ENCODE measurements at places on chromosomes 3 and 15.
A peak's percentile ranks its signal among the peaks of the same experiment; 100 is the strongest.

- no peak for DNase-seq
Measured at GRCh38 chr3:110677506-110677905, 394.1 kb upstream of the NECTIN3 start.

- DNase-seq = no peak
Measured at GRCh38 chr3:45861043-45861719, 19.3 kb upstream of the LZTFL1 start.

DNA sequence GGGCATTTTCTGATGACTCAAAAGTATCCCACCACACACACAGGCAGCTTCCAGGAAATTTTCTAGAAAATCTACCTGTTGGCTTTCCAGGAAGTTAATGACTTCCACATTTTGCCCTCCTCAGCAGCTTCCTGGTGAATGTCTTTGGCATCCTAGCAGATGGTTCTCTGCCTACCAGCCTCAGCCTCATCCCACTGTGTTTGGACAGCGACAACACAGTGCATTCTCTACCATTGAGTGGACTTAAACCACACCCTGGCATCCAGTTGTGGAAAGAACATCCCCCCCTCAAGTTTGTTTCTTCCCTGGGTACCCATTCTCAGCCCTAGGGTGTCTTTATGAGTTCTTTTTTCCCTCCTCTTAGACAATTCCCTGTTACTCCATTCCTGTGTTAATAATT lies 50.8 kb upstream of the GADL1 start:
- DNase-seq = no peak

- no peak for DNase-seq
Measured at GRCh38 chr15:63999177-63999576, 47.1 kb downstream of the DAPK2 start.

- DNase-seq = no peak
Measured at GRCh38 chr3:18237251-18238005, 187.7 kb downstream of the SATB1 start.

DNA sequence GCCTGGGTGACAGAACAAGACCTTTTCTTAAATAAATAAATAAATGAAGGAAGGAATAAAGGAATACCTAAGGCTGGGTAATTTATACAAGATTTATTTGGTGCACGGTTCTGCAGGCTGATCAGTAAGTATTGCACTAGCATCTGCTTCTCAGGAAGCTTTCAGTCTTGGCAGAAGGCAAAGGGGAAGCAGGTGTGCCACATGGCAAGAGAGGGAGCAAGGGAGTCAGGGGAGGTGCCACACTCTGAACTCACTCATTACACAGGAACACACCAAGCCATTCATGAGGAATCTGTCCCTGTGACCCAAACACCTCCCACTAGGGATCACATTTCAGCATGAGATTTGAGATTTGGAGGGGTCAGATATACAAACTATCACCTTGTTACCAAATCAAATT lies 56.4 kb downstream of the PRKCI start:
- DNase-seq = no peak

DNA sequence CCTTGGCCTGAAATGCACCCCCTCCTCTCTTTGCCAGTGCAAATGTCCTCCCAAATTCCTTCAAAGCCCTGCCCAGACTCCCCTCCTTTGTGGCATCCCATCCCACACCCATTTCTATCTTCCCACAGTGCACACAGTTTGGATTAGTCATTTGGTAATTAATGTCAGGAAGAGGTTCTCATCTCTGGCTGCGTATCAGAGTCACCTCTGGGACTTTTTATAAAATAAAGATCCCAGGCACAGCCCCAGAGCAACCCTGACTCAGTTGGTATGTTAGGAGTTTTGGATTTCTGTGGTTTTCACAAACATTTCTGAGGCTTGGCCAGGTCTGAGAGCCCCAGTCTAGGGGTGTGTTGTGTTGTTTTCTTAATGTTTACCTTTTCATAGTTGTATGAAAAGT lies 41.6 kb downstream of the C3orf20 start:
- no peak for DNase-seq

DNA sequence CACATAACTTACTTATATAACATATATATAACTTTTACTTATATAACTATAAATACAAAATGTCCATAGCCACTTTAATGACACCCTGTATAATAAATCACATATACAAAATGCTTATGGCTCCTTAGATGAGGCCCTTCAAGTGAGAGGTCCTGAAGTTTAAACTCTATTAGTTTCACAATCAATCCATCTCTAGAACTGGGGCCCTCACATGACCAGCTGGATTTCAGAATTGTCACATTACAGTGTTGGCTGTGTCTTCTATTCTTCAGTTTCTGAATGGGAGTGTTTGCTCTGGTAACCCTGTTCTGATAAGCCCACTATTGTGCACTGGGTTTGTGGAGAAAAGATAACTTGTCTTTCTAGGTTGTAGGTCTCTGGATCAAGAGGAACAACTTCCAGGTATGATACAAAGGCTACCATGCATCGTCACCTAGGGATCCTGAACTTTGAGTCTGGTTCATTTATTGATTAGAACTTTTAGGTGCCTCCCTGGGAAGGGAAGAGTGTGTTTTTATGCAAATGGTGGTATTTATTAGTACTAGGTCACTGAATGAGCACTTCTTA lies 107.9 kb downstream of the DNAH12 start:
- no peak for DNase-seq

- DNase-seq = peak; percentile 41
Measured at GRCh38 chr15:101167753-101168462, 83.9 kb downstream of the CHSY1 start.

- DNase-seq = no peak
Measured at GRCh38 chr15:26697913-26698312, 75.0 kb downstream of the GABRB3 start.

GRCh38 chr3:112984485-112984884 lies 6.3 kb upstream of the GTPBP8 start:
- DNase-seq = no peak

DNA sequence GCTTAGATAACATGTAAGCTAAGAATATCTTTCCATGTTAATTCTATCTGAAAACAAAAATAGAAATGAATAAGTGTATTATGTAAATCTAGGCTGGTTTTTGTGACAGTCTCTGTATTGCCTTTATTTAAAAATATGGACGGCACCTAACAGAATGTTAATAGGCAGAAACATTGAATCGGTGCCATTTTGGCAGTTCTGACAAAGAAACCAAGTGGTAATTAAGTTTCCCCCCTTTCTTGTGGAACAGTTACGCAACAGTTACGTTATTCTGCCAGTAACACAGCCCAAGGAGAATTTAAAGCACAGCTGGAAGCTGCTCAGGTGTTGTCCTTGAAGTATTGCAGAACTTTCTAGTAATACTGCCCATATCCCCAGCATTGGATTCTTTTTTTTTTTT lies 21.5 kb downstream of the LARS2 start:
- no peak for DNase-seq

DNA sequence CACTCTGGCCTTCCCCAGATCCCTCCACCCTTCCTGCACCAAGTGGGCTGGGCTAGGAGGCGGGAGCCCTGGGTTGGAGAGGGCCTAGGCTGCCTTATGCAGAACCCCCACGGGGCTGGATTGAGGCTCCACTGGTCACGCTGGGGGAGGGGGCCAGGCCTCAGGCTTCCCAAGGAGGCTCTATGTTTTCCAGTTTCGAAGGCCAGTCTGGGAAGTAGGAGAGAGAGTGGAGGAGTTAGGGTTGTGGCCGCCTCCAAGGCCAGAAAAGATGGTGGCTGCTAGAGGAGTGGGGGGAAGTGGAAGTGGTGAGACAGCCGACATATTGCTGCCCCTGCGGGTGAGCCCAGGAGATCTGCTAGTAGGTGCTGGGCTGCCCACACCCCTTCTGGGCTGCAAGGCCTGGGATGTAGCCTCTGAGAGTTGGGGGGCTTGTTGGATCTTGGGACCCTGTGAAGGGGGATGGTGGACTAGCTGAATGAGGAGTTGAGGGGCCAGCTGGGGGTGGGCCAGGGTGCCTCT lies 1.2 kb downstream of the GNAI2 start:
- no peak for DNase-seq

DNA sequence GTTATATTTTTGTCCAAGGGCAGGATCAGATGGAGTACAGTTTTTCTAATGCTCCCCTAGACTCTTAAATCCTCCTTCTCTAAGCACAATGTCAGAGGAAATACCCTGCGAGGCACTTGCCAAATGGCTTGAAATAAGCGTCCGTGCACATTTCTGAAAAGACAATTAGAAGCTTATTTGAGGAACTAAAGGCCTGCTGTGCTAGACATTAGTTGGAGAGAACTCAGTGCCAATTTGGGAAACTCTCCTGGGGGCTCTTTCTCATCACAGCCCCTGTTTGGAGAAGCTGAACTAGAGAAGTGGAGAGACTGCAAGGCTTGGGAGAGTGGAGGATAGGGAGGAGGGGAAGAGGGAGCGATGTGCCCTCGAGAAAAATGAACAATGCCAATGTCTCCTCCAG lies 247.6 kb upstream of the C2CD4B start:
- no peak for DNase-seq

- DNase-seq = no peak
Measured at GRCh38 chr3:136329593-136329992, 79.5 kb downstream of the PCCB start.

DNA sequence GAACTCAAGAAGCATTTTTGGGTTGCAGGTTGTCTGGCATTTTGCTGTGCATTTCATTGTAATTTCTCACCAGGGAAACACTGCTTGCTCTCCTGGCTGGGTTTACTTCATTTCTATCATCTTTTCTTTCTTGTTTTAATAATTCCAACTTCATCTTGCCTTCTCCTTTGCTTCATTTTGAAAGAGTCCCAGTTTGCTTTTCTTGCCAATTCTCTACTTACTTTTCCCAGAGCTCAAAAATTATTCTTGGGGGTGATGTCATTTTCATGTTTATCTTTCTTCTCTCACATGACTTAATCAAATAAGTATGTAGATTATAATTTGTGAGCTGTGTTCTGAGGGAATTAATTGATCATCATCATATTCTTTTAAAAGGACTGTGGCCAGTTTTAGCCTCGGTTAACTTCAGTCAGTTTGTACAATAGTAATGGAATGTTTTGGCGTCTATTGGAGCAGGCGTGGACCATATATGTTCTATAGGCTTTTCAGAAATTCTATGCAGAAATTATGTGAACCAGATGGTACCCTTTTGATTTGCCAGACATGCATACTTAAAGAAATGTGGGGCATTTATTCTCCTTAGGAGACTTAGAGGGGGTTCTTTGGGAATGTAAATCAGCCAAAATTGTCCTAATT lies 30.1 kb downstream of the SH3GL3 start:
- no peak for DNase-seq

DNA sequence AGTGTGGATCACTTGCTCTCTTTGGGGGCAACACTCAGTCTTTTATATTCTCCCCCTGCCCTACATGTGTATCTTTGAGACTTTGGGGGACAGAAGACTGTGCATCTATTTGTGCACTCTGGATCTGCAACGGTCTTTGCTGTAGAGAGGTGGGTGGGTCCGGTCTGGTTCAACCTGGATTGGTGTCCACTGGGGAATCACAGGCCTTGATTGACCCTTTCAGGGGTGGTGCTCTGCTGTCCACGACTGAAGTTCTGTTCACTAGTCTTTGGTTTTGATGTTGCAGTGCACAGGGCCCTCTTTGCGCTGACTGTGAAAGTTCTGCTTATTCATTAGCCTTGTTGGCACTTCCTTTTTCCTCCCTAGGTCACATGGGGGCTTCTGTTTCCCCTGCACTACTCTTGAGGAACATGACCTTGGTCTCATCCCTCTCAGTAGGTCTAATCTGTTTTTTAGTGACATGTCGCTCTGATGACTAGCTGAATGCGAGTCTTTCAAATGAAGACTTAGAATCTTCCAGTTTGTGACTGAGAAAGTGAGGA lies 284.2 kb downstream of the SV2B start:
- DNase-seq = no peak

- DNase-seq = no peak
Measured at GRCh38 chr3:123953735-123954134, 7.3 kb downstream of the CCDC14 start.

GRCh38 chr3:11641316-11641682 lies 2.4 kb downstream of the VGLL4 start:
- DNase-seq = no peak

DNA sequence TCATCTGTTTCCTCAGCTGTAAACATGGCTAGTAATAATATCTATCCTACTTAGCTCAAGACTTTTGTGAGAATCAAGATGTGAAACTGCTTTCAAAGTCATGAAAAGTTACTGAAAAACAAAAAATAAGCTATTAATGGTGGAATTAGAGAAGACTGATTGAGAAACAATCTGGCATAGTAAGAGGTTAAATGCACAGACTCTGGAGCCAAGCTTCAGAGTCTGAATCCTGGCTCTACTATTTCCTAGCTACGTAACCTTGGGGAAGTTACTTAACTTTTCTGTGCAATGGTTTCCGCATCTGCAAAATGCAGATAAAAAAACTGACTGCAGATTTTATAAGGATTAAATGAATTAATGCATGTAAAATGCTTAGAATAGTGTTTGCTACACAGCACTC lies 28.8 kb downstream of the LRRFIP2 start:
- no peak for DNase-seq

- no peak for DNase-seq
Measured at GRCh38 chr3:64659617-64659978, 28.2 kb downstream of the ADAMTS9 start.

DNA sequence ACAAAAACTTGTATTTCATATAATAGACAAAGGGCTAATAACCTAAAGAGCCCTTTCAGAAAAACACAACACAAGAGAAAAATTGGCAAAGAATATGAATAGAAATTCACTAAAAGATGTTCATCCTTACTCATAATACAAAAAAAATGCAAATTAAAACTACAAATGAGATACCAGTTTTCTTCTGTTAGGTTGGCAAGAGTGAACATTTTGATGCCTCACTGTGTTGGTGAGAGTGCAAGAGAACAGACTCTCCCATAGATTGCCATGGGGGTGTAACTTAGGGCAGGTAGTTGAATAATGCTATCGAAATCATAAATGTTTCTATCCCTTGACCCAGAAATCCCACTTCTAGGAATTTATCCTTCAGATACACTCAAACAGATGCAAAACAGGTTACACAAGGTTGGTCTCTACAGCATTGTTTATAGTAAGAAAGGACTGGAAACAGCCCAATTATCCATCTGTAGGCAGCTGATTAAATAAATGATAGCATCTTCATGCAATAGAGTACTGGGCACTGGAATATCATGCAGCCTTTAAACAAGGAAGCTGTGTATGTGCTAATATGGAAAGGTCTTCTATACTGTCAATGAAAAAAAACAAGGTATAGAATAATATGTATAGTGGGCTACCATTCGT lies 146.3 kb downstream of the TLE3 start:
- no peak for DNase-seq

DNA sequence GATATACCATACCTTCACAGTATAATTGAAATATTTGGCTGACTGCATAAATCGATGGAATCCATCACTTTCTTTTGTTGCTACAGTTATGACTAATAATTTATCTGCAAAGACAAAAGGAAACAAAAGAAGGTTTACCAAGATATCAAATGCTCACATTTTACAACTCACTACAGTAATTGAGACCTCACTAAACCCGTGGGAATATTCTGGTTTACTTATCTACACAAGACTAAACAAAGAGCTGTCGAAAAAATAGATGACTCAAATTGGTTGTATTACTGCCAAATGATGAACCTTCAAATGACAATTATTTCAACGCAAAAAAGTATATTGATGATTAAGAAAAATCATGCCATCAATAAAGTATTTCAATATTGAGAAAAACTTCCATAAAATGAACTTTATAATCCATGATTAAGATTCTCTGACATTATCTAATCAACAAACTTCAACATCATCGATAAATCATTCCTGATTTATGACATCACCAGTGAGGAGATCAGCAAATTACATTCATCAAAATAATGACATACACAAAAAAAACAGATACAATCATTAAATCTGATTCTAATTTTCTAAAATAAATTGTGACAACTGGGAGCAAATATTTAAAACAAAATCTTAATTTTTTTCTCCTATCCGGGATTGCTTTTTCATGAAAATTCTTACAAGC lies 36.7 kb downstream of the PLOD2 start:
- DNase-seq = no peak

Data from stimulated activated CD4-positive, alpha-beta T cell treated with anti-CD3 and anti-CD28 coated beads, Interleukin-1b, Interleukin-23, amount 100 ng/mL, for 4 hours (primary cell).